ENCODE measurements at places on chromosomes 16 and 17.

DNA sequence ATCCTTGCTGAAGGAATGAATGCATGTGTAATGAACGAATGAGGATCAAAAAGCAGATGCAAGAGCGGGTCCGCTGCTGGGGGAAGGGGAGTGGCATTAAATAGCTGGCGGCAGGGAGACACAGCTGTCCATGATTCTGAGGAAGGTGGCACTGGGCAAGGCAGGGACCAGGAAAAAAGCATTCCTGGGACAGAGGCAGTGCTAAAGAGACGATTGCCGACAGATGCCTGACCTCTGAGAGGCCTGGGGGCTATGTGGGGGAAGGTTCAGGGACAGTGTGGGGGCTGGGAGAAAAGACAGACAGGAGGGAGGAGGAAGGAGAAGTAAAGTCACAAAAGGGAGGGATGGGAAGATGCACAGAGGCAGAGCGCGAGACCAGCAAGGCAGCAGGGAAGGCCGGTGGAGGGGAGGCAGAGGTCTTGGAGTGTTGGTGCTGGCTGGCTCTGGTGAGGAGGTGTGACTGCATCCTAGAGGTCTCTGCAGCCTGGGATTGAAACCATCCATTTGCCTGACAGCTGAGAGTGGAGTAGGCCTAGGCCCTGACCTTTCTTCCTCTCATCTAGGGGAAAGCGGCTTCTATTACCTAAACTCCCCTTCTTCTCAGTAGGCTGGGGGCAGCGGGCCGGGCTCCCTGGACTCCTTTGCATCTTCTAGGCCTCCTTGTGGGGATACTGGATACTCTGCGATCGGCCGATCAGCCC is 109.9 kb downstream of the SDK2 start:
- DNase-seq = no peak

DNA sequence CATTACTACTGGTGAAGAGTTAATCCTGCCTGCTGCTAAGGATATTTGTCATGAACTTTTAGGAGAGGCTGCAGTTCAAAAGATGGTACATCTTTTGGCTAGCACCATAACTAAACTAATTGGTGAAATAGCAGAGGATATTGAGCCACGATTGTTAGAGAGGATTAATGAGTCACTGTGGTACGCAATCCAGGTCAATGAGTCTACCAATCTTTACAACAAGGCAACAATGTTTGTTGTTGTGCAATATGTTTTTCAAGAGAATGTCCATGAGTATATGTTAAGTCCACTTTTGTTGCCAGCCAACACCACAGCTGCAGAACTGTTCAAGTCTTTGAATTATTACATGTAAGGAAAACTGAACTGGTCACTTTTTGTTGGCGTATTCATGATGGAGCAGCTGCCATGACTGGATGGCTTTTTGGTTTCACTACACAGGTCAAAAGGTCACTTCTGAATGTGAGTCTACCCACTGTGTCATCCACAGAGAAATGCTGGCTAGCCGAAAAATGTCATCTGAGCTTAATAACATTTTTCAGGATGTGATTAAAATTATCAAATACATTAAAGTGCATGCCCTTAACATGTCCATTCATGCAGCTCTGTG is 402.6 kb upstream of the KIF2B start:
- DNase-seq = no peak

- no peak for DNase-seq
Observed at GRCh38 chr16:85994492-85995490, 95.8 kb downstream of the IRF8 start.

DNA sequence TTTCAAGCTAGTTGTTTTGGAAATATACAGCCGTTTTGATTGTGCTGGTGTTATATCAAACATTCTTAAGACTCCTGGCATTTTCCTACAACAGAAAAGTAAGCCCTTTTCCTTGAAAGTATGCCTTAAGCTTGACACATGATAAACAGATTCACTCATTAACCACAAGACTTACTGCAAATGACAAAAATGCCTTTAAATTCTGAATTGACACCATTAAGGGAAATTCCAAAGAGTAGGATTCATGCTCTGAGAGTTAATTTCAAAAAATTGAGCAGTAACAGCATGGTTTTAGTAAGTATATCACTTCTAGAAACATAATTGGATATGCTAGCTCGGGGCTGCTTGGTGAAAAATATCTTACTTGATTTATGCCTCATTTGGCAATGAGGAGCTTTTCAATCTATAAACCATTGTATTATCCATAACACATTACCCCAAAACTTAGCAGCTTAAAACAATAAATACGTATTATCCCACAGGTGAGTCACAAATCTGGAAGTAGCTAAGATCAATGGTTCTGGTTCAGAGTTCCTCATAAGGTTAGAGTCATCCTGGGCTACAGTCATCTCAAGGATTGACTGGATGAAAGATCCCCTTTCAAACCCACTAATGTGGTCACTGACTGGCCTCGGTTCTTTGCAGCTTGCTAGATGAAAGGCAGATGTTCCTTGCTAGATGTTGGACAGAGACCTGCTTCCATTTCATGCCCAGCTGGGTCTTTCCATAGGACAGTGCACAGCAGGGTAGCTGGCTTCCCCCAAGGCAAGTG is 8.2 kb upstream of the PHAF1 start:
- no peak for DNase-seq

DNA sequence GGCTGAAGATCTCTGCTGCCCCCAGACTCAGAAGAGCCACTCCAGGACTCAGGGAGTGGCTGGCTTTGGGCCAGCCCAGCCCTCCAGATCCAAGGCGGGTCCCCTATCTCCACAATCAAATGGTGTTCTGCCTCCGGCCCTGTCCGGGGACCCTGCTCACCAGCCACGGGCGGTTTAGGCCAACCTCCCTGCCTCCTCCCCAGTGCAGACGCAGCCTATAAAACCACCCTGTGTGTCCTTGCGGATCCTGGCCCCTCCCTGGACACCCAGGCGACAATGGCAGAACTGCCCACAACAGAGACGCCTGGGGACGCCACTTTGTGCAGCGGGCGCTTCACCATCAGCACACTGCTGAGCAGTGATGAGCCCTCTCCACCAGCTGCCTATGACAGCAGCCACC is at the start of gene SLC12A3:
Gene SLC12A3 (plus strand): TSS at position 248 of the 400 bp plus-strand sequence. CDS start 29 bp downstream, at position 277.
- no peak for DNase-seq

- no peak for DNase-seq
Observed at GRCh38 chr17:12769981-12770380, 19.3 kb upstream of the ARHGAP44 start.
